Lung (tissue), 17 donors: ENCODE measurements at places on chromosomes 12 and 14. TPM values are rescaled to one million over a fixed set of nuclear protein-coding genes. Genes with fewer than 3 reads are reported as not detected.

GRCh38 chr14:64663174-64663573, 41.0 kb upstream of the PLEKHG3 start:
- H3K36me3 ChIP-seq, result no peaks in the 10 kb centered on the region
- no peak for DNase-seq
- no peaks in the 10 kb centered on the region for H3K4me1 ChIP-seq
- H3K4me3 ChIP-seq, result no peak overlapping the region
- H3K27me3 ChIP-seq, result no peaks in the 10 kb centered on the region
- H3K27ac ChIP-seq, result no peak overlapping the region

- no peak overlapping the region for H3K27ac ChIP-seq
- no peak for DNase-seq
- H3K4me1 ChIP-seq, result no peaks in the 10 kb centered on the region
- no peak overlapping the region for H3K4me3 ChIP-seq
- no peaks in the 10 kb centered on the region for H3K27me3 ChIP-seq
Measured at GRCh38 chr14:21233457-21234076, 35.7 kb downstream of the HNRNPC start.

- peaks cover 2% of the 10 kb centered on the region for H3K27me3 ChIP-seq
- peaks cover 22% of the 10 kb centered on the region for H3K4me1 ChIP-seq
- peaks cover 14% of the 10 kb centered on the region for H3K36me3 ChIP-seq
- H3K4me3 ChIP-seq, result no peak within 1 kb of the TSS
- H3K27ac ChIP-seq, result peak within 1 kb of the TSS; percentile 34
Measured at GRCh38 chr12:6772331-6772695, at the start of gene LAG3. Gene LAG3 (plus strand): TSS chr12:6772520. CDS start chr12:6772853, 333 bp downstream.

DNA sequence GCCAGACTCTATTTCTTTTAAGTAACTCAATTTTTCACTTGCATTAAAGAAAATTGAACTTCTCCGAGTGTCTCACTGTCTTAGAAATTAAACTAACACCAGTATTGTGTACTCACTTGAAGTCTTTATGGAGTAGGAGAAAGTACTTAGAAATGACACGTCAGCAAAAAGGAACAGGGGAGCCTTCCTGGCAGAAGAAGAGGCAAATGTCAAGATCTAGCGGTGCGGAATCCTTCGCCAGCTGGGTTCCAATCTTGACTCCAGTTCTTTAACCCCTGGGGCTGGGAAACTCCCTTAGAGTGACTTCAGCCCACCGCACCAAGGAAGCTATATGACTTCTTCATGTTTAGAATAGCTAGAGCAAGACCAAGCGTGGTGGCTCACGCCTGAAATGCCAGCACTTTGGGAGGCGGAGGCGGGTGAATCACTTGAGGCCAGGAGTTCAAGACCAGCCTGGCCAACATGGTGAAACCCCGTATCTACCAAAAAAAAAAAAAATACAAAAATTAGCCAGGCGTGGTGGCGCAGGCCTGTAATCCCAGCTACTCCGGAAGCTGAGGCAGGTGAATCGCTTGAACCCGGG, 34.4 kb downstream of the WBP11 start:
- H3K27ac ChIP-seq, result peak overlapping the region; percentile 98
- H3K36me3 ChIP-seq, result no peaks in the 10 kb centered on the region
- H3K4me3 ChIP-seq, result peak overlapping the region; percentile 70
- H3K27me3 ChIP-seq, result no peaks in the 10 kb centered on the region
- peaks cover 6% of the 10 kb centered on the region for H3K4me1 ChIP-seq

The OSBPL8 gene
- total RNA-seq, result 114 TPM
